ENCODE measurements at places on chromosomes 6 and 20.

GRCh38 chr20:47818466-47818865 lies 33.2 kb upstream of the SULF2 start:
- no peak for DNase-seq

GRCh38 chr20:25274481-25274880 lies 26.6 kb downstream of the PYGB start:
- no peak for DNase-seq

DNA sequence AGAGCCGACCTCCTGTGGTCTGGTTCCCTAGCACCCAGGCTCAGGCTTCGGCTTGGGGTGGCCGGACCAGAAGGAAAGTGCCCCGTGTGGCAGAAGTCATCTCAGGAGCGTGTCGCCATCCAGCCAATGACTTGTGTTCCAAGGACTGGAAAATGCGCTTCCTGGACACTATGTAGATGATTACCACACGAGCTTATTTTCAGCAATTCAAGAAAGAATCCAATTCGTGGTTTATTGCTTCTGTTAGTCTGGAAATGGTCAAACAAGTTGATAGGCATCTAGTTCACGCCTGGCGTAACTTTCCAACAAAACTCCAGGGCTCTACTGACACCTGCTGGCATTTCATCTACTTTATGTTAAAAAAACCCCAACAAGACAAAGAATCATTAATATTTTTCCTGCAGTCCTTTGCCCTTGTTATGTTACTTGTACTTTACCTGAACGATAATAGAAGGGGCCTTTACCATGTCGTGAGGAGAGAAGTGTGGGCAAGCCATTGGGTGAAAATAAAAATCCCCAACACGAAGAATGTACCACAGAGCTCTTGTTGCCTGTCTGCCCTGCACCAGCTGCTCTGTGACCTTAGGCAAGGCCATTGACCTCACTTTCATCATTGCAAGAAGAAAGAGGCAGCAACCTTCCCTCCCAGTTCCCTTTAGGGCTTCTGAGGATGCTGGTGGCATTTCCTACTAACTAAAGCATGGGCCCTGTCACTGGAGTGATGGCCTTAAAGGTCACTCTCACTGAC lies 154.7 kb upstream of the LAMP5 start:
- DNase-seq = peak; percentile 39

- no peak for DNase-seq
Measured at GRCh38 chr20:43726333-43726732, 469 bp downstream of the GTSF1L start.

DNA sequence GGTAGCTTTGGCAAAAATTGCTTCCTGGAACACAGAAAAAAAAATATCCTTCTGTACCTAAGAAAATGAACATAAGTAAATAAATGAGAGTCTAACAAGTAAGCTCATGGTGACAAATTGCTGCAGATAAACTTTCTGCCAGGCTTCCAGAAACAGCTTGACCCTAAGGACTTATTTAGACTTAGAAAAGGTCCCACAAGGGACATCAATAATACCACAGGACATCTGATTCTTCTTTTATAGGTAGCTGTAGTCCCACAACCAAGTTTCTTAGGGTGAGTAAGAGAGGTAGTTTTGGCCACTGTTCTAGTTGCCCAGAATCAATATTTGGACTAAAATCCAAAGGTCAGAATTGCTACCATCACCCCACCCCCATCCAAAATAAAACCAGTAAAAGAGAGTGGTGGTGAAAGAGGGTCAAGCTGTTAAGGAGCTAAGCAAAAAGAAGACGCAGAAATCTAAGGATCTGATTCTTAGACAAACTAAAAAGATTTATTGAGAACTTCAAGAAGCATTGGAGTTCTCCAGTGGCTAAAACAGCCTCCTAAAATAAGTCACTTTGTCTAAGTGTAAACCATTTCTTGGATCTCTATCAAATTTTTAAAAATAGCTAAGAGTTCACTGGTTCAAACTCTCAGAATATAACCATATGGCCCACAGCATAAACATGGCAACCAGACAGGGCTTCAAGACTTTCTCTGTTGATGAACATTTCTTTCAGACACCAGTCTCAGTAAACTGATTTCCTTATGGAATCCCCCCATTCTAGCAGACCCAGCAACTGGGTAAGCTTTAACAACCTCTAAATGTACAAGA lies 180.6 kb downstream of the PTPRK start:
- DNase-seq = no peak

DNA sequence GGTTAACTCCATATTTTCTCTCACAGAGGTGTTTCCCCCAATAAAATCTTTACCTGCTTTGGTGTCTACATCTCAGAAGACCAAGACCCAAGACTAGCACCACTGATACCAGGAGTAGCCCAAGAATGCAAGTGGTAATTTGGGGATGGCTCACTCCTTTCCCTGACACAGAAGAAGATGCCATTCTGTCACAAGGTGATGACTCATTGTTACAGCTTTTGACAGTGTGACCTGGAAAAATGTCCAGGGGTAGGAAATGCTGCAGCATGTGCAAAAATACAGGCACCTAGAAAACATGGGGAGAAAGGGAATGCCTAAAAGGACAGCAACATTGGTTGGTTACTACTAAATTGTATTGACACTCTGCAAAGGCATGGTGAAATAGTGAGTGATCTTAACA lies 254.0 kb upstream of the GJE1 start:
- no peak for DNase-seq
